ENCODE measurements at places on chromosomes 7 and 10. TPM values are rescaled to one million over a fixed set of nuclear protein-coding genes. Genes with fewer than 3 reads are reported as not detected.

The ZNF503 gene
- 3.7 TPM for total RNA-seq

The MLXIPL gene
- not detected for total RNA-seq

The OPN4 gene
- not detected for total RNA-seq

The SPAM1 gene
- not detected for total RNA-seq

The SNX8 gene
- total RNA-seq: 11.3 TPM

The ACSL5 gene
- 0.96 TPM for total RNA-seq

The SH2D4B gene
- total RNA-seq: under 0.01 TPM

The PLAC9 gene
- total RNA-seq: 12.8 TPM

The IGF2BP3 gene
- 20.3 TPM for total RNA-seq

The TMEM178B gene
- total RNA-seq: 2.3 TPM

The COL13A1 gene
- 44.3 TPM for total RNA-seq

The SRGN gene
- 2,025 TPM for total RNA-seq

The GLI3 gene
- 3.3 TPM for total RNA-seq

The TYW1B gene
- total RNA-seq: 8.5 TPM

The HTR5A gene
- total RNA-seq: not detected

The UPF2 gene
- 18.4 TPM for total RNA-seq

The AZGP1 gene
- not detected for total RNA-seq

The BLNK gene
- total RNA-seq: not detected

The PKD1L1 gene
- 0.28 TPM for total RNA-seq

The AFAP1L2 gene
- total RNA-seq: 1.4 TPM

The MYH16 gene
- not detected for total RNA-seq

The VIPR2 gene
- total RNA-seq: 0.28 TPM

The HOXA1 gene
- total RNA-seq: not detected

The FAM24B gene
- total RNA-seq: 4.4 TPM

The WNT8B gene
- not detected for total RNA-seq

Data from regular cardiac myocyte (primary cell).